ENCODE measurements at places on chromosomes 1 and 21.

DNA sequence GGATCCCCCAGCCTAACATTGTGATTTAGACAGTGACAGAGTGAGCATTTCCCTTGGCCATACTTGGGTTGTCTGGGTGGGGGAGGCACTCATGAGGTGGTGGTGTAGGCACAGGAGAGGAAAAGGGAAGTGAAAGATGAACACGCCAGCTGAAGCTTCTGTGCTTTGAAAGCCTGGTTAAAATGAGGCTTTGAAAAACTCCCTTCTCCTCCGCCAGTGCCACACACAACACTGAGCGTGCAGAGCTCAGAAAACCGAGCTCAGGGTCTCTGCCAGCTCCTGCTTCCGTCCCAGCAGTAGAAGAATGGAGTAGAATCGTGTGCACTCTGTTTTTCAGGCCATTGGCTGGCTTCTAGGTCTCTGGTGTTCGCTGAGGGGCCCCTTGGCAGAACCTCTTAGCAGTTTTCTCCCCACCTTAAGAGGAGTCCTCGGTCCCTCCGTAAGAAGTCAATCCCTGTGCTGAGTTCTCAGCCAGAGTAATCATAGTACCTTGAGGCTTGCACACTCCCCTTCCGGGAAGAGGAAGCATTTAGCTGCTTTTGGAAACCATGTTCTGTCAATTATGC is 12.9 kb downstream of the PLEKHM2 start:
- no peak for DNase-seq

DNA sequence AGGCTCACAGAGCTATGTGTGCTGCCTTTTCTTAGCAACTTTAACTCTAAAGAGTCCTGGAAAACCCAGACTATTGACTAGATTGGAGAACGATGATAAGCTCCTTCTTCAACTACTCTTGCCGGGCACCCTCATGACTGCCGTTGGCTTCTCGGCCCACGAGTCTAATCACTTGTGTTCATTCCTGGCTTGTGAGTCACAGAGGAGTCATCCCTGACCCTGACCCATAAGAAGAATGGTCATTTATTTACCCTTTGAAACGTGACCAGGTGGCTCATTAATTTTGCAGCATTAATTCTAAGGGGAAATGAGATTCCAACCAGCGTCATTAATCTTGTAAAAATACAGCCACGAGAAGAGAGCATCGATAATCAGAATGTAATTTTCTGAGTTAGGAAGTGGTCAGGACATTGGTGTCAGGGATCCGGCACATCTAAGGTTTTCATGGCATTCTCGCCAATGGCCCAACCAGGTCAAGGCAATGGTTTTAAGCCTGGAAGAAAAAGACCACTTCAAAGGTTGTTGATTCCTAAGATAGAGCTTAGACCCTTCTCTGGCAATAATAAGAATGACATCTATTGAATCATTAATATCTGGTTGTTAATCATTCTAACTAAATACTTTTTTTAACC is 183.6 kb upstream of the RUNX1 start:
- no peak for DNase-seq

- no peak for DNase-seq
Observed at GRCh38 chr1:217660353-217661062, 29.4 kb downstream of the SPATA17 start.

- DNase-seq = no peak
Observed at GRCh38 chr1:116308276-116308675, 64.8 kb upstream of the ATP1A1 start.

- DNase-seq = no peak
Observed at GRCh38 chr21:15139898-15140297, 75.1 kb upstream of the NRIP1 start.

DNA sequence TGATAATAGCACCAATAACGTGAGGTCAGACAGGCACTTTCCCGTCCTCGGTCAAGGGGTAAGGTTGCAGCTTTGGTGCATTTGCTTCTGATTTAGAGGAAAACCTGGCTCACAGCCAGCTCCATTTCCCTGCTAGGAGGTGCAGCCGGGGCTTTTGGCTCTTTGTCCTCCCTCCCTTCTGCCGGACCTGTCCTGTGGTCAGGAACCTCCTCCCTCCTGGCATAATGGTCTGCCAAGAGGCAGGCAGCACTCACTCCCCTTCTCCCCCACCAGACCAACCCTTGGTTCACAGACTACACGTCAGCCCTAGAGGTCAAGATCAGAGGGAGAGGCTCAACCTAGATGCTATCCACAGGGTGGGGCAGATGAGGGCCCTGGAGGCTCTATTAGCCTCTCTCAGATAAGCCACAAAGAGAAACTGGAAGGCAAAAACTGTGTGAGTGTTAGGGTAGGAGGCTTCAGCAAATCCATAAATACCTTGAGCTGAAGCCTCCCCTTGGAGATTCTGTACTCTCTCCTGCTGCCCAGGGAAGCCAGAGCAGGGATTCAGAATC is 64.8 kb downstream of the PLXNA2 start:
- DNase-seq = no peak

DNA sequence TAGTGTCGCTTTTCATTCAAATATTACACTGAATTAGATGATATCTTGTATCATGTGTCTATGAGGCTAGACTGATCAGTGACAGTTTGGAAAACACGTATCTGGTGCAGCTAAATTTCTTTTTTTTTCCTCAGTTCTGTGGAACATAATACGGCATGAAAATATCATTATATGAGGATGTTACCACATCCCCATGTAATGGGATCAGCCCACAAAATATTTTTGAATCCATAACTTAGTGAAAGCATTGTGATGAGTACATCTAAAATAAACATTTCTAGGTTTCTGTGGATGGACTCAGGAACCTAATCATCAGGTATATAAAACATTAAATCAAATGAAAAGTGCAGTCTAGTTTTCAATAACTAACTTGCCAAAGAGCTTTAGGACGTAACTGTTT is 356.3 kb downstream of the USP25 start:
- DNase-seq = no peak

- DNase-seq = no peak
Observed at GRCh38 chr1:207844371-207844770, 66.6 kb downstream of the CD34 start.

DNA sequence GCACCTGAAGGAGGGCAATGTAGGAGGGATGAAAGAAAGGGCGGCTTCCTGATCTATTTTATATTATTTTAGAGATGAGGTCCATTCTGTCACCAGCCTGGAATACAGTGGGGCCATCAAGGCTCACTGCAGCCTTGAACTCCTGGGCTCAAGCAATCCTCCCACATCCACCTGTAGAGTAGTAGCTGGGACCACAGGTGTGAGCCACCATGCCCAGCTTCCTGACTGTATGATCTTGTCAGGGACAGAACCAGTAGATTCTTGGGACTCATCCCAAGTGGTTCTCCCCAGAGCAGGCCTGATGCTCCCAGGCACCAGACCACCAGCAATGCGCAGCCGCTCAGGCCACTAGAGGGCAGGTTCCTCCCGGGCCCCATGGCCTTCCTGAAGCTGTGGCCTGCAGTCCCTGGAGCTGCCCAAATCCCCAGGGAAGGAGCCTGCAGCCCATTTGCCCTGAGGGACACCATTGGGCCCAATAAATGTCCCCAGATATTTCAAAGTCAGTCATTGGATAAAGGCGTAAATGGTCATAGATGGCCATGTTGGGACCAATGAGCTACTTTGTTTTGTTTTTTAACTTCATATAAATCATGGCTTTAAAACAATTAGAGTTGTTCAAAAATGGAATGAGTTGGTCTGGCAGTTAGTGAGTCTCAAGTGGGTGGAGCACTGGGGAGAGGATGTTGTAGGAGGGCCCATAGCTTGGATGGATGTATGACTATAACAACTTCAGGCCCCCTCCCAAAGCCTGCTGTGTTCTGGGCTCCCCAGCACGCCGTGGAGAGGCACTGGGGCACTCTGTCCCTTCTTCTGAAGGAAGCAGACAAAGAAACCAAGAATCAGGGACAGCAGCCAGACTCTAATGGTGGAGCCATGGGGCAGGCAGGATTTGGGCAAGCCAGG is 44.7 kb upstream of the GOLT1A start:
- no peak for DNase-seq

DNA sequence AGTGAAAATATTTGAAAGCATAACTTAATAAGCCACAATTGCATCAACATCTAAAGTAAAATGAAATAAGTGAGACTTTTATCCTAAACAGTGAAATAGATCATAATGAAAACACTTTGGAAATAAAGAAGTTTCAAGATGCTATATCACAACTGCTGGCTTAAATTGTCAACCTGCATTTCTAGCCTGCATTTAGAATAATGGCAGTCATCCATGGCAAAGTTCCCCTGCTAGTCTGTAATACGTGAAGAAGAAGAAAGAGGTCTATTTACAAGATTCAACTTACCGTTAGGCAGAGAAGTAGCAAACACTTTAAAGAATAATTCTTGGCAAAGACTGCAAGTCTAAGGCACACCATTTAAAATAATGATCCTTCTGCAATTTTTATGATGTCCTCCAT is 133.6 kb downstream of the DPYD start:
- no peak for DNase-seq

- no peak for DNase-seq
Observed at GRCh38 chr1:55706397-55706796, 491.2 kb upstream of the USP24 start.

DNA sequence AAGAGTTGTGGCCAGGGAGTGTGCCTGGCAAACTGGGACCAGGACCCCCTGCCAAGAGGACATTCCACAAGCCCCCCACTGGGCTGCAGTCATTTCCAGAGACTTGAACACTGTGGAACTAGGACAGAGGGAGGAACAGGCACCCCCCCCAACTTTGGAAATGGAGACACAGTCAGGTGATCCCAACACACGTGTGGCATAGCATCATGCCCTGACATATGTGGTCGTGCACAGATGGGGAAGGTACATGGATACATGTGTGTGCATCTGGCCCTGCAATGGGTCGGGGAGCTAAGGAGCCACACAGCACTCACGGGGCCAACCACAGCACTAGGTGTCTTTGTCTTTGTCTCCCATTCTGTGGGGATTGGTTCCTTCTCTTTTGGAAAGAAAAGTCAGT is 6.6 kb upstream of the TFF3 start:
- DNase-seq = no peak

DNA sequence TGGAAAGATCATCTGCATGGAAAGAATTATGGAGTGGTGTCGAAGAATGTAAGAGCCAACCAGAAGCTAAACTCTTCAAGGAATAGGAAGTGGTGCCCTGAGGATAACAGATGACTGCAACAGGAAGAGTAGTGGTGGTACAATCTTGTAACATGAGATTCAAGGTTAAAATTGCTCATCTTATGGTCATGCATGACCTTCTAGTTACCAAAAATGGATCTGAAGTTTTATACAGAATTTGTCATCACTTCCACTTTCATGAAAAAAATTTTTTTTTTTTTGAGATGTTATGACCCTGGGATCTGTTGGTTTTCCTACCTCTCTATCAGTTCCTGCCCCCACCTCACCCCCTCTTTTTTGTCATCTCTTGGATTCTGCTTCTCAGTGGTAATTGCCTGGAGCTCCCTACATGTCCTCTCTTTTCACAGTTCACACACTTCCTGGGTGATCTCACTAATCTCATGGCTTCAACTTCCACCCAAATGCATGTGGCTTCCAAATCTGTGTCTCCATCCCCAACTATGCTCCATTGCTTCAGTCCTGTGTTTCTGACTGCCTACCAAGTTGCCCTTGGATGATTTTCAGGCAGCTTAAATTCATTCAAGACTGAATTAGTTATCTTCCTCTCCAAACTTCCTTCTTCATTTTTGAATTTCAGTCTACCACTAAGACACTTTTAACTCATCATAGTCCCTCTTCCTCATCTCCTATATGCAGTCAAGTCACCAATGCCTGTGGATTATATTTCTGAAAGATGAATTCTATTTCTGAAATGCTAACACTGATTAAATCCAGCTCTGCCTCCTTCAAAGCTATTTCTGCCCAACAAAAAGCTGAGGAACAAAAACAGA is 48.4 kb downstream of the SLAMF6 start:
- DNase-seq = no peak

DNA sequence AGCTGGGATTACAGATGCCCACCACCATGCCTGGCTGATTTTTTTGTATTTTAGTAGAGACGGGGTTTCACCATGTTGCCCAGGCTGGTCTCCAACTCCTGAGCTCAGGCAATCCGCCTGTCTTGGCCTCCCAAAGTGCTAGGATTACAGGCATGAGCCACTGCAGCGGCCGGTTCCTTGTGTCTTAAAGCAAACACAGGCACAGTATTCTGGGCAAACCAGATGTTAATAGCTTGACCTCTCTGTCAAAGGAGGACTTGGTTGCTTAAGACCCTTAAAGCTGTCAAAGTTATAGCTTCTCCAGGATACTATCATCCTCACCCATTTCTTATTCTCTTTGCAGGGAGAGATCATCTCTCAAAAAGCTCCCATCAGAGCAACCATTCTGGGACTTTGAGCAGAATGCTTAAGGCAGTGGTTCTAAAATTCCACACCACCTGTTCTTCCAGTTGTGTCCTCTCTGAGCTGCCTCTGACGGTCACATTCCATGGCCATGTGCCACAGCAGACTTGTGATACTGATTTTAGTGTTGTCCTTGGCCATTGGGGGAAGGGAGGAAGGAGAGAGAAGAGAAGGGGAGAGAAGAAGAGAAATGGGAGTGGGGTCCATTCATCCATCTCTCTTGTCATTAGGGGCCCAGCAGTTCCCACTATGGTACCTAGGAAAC is 81.8 kb downstream of the PBX1 start:
- no peak for DNase-seq

- no peak for DNase-seq
Observed at GRCh38 chr1:113141650-113142473, 68.9 kb downstream of the LRIG2 start.

GRCh38 chr1:34690269-34690668 is 64.6 kb upstream of the GJB5 start:
- no peak for DNase-seq
